Activated CD8-positive, alpha-beta memory T cell treated with anti-CD3 and anti-CD28 coated beads for 1 hour (primary cell): ENCODE measurements at places on chromosomes 1 and 21.

DNA sequence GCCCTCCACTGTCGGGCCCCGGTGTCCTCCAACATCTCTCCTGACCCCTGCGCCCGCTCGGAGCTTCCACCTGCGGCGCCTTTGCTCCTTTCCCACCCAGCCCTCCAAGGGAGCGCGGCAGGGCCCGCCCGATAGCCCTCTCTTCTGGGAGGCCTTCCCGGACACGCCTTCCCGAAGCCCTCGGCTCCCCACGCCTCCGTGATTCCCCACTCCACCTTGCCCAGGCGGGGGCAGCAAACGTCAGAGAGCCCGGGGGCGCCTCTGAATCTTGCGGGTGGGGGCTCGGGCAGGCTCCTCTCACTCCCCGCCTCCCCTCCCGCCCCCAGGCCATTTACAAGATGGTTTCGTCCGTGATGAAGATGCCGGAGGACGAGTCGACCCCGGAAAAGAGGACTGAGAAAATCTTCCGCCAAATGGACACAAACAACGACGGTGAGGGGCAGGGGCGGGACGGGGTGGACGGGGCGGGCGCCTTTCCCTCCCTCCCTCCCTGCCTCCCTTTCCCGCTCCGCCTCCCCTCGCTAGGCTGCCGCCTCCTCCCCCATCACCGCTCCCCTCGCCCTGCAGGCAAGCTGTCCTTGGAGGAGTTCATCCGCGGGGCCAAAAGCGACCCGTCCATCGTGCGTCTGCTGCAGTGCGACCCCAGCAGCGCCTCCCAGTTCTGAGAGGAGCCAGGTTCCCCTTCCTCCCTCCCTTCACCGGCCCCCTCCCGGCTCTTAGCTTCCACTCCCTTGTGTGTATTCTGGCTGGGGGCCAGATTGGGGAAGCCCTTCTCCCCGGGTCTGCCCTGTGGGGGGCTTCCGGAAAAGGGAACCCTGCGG lies 7.1 kb downstream of the HPCA start:
- DNase-seq = no peak

GRCh38 chr1:97572561-97572960 lies 348.3 kb downstream of the DPYD start:
- no peak for DNase-seq

GRCh38 chr1:161088587-161089110 lies 709 bp downstream of the NECTIN4 start:
- DNase-seq = no peak

DNA sequence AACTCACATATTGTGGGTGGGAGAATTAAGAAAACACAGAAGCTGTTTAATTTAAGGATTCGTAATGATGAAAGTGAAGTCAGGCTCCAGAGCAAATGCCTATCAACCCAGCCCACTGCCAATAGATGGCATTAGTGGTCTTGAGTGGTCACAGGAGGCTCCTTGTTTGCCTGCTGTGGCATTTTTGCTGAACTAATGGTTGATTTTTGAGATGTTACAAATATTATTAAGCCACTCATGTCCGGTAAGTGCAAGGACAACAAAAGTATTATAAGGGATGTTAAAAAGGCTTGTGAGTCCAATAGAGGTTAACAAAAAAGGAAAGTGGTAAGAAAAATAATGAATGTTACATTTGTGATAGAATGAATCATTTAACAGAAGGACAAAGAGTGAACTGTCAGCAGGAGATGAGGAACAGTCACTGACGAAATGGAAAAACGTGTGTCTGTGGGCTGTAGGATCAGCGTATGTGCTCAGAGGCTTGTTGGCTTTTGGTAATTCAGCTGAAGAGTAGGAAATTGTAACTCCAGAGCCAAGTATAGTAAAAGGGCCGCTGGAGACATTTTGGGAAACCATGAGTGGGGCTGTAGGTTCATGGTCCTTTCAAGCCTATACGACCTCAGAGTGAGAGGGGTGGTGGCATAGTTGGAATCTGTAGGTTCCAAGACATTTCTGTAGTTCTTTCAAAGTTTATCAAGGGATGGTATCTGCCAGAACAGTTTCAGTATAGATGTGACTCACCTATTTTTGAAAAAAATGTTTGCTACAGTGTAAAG lies 11.2 kb downstream of the SFT2D2 start:
- DNase-seq = no peak
